Naive B cell (primary cell): ENCODE measurements at places on chromosomes 1 and 21.

GRCh38 chr1:54600947-54601721 is 22.2 kb downstream of the FAM151A start:
- DNase-seq: no peak

GRCh38 chr1:1181129-1181937 is 7.7 kb downstream of the TTLL10 start:
- DNase-seq: no peak

DNA sequence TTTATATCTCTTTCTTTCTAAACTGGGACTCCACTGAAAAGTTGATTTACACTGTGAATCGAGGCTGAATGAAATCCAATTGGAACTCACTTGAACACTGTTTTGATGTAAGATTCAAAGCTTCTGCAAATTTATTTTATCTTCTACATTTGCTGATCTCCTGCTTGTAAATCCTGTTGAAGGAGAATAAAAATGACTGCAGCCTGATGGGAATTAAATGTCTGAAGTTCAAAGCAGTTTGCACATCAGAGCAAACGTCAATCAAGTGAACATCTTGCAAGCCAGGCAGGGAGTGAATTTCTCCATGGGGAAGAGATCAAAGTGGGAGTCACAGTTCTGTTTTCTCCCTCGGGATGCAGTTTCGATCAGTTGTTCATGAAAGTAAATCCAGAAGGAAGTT is 127.2 kb downstream of the CACHD1 start:
- no peak for DNase-seq

- DNase-seq: no peak
Observed at GRCh38 chr1:205748403-205749233, 1.4 kb downstream of the NUCKS1 start.

GRCh38 chr1:154703170-154703569 is 95.2 kb upstream of the ADAR start:
- DNase-seq: no peak

- no peak for DNase-seq
Observed at GRCh38 chr1:49397086-49397485, 620.4 kb upstream of the BEND5 start.

GRCh38 chr1:174469687-174470086 is 21.9 kb downstream of the GPR52 start:
- no peak for DNase-seq

GRCh38 chr1:184637664-184638240 is 116.9 kb downstream of the EDEM3 start:
- no peak for DNase-seq

DNA sequence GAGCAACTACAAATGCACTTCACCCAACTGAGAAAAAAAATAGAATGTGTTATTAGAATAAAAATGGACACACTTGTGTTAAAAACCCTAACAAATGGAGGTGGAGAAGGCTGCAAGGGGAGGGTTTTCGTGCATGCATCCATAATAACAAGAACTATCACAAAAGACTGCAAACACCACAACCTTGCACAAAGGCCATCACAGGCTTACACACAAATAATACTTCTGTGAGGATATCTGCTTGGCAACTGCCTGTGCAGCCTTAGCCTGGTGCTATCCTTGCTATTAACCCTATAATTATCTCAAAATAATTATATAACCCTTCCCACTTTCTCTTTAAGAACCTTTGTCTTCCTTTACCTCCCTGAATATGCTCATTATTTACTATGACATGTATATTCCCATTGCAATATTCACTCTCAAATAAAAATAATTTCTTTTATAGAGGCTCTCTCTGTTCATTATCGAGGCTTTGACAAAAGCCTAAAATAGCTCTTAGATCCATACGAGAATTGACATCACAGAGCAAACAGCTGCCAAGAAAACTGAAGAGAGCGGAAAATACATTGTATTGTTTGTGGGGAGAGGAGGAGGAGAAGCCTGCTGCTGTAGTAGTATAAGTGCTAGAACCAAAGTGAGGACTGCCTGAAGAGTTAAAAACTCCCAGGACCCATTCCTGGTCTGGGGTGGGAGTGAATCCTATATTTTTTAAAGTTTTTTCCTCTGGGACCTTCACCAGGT is 1768.7 kb downstream of the BRINP3 start:
- DNase-seq: no peak

DNA sequence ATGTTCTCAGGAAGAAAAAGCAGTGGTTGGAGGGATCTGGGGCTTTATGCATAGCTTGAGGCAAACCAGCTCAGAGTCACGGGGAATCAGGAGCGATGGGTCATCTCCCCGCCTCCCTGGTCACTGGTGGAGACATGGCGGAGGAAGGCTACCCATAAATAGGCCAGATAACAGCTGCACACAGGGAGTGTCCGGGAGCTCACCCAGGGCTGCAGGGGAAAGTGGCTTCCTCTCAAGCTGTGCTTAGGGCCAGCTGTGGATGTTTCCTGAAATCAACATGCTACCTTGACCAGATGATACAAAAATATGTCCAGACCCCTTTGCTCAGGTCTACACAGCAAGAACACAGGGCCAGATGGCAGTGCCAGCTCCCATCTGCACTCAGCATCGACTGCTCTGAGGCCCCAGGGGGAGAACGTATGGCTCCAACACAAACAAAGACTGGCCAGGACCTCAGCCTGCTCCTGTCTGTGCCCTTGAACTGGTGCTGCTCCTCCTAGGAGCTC is 27.1 kb upstream of the RERE start:
- no peak for DNase-seq

- DNase-seq: no peak
Observed at GRCh38 chr21:45556645-45557615, 14.7 kb upstream of the SLC19A1 start.

DNA sequence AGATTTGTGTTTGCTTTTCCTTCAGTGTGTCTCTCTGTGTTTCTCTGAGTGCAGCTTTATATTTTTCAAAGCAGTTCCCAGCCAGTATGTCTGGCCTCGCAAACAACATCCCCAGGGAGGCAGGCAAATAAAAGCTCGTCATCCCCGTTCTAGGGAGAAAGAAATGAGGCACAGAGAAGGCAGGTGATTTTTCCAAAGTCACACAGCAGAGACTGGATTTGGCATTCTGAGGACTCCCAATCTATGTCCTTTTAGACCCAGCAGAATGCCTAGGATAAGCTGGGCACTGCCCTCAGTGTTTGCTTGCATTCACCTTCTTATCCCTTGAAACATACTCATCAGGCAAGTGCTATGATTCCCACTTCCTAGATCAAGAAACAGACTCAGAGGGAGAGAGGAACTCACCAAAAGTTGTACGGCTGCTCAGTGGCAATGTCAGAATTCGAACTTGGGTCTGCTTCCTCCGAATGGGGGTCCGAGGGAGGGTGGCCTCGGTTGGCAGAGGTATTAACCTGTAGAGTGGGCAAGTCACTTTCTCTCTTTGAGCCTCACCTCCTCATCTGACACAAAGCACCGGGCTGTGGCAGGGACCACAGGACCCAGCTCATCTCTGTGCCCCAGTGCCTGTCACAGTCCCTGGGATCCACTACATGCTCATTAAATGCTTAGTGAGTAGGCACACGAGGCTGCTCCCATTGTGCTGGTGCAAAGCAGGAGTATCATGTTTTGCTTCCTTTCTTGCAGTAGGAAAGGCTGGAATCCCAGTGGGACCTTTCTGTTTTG is 4.2 kb downstream of the RAP1GAP start:
- DNase-seq: no peak

DNA sequence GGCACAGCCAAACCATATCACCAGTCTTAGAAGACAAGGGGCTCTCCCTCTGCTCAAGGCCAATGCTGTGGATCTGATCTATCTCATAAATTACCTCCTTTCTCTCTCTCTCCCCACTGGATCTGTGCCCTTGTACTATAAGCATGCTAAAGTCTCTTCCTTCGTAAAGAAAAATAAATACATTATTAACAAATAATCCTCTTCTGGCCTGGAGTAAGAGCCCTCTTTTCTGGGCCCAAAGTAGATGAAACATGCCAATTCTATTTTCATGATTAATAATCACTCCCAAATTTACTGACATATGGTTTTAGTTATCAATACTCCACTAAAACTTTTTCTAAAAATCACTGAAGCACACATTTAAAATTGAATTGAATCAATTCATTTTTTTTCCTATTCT is 889.7 kb downstream of the ADGRL2 start:
- no peak for DNase-seq

DNA sequence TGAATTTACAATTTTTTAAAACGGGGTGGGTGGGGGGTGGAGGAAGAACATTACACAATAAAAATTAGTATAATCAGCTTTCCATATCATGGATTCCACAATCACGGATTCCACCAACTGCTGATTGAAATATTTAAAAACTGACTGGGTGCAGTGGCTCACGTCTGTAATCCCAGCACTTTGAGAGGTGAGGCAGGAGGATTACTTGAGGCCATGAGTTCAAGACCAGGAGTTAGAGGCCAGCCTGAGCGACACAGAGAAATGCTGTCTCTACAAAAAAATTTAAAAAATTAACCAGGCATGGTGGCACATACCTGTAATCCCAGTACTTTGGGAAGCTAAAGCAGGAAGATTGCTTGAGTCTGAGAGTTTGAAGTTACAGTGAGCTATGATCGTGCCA is 254.7 kb downstream of the ATG4C start:
- DNase-seq: no peak

DNA sequence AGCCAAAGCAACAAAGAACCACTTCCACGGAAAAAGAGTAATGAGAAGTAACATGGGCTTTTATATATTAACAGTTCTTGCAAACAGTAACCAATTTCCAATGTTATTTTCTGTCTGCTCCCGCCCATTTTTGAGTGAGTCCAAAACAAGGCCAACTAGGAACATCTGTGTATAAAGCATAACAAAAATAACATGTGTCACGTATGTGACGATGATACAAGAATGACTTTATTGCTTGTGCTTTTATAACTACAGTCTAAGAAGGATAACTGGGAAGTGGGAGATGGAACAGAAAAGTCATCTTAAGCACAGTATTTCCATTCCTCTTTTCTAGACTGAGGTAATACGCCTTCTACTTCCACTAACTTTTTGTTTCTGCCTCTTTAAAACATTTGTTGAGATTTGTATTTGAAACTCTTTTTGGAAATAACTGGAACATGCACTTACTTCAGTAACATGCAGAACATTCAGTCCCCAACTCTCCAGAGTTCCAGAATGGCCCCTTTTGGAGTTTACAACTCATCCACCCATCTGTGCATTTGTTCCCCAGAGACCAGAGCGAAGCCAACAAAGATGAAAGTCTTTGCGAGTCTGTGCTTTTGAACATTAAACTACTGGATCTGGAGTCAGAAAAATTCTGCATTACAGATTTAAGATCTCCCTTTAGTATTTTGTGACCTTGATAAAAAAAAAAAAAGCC is 143.0 kb upstream of the ZRANB2 start:
- no peak for DNase-seq

GRCh38 chr1:226688056-226688748 is 50.9 kb downstream of the ITPKB start:
- no peak for DNase-seq

GRCh38 chr1:175267716-175268416 is 75.3 kb upstream of the KIAA0040 start:
- DNase-seq: no peak

- DNase-seq: no peak
Observed at GRCh38 chr1:196308176-196308575, 300.1 kb downstream of the KCNT2 start.

GRCh38 chr1:77643456-77643855 is 39.0 kb downstream of the ZZZ3 start:
- no peak for DNase-seq

- DNase-seq: no peak
Observed at GRCh38 chr1:218739426-218739825, 394.3 kb downstream of the TGFB2 start.

DNA sequence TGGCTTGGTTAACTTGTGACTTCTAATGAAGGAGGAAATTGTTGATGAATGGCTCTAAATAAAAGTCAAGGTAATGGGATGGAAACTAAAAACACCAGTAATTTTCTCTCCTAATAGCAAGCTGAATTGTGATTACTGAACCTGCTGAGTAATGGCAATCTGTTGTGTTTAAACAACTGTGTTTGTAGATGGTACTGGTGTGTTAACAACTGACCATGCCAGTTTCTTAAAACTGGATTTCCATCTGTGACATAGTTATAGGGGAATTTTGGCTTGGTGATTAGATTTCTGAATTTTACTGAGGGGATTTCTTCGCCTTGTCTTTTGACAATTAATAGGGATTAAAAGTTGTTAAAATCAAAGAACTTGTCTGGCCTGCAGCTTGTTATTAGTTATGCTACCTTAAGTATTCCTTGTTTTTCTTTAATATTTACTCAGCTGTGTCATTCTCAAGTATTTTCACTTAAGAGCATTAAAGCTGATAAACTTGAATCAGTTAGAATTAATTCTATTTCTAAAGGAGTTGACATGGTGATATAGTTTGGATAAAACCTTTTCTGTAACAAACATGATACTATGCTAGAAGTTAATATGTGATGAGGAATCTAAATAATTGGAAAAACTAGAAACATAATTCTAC is 7.9 kb upstream of the ERO1B start:
- DNase-seq: no peak

GRCh38 chr21:15741510-15741909 is 11.7 kb downstream of the USP25 start:
- no peak for DNase-seq

GRCh38 chr1:234144901-234145300 is 228.4 kb upstream of the COA6 start:
- no peak for DNase-seq

- DNase-seq: no peak
Observed at GRCh38 chr1:9410737-9411297, 118.1 kb downstream of the SPSB1 start.

DNA sequence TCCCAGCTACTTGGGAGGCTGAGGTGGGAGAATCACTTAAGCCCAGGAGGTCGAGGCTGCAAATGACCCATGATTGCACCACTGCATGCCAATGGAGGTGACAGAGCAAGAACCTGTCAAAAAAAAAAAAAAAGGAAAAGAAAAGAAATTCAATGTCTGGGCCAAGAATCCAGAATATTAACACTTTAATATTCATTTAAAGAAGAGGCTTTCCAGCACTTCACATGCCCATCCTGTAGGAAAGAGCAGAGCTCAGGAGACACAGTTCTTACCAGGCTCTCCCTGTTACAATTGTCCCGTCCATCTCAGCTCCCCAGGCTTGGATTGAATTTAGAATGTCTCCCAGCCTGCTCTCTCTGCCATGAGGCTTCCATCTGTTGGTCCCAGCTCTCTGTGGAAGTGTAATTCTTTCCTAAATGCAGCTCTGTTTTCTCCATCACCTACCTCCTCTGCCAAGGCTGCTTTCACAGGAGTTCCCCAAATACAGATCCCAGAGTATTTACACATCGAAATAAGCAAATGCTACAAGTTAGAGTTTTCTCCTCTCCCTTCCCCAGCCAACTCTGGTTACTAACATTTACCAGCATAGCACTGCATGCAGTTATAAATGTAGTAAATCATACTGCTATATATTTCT is 116.6 kb upstream of the CDC42BPA start:
- no peak for DNase-seq

GRCh38 chr1:210598135-210598652 is 269.5 kb downstream of the HHAT start:
- no peak for DNase-seq

GRCh38 chr21:38301321-38302214 is 44.8 kb downstream of the KCNJ15 start:
- no peak for DNase-seq
